ENCODE measurements at places on chromosomes 5 and 9.
A peak's percentile ranks its signal among the peaks of the same experiment; 100 is the strongest.

GRCh38 chr9:12775679-12776512, 1.1 kb downstream of the LURAP1L start:
- no peak for DNase-seq

- DNase-seq = no peak
Measured at GRCh38 chr5:150658699-150659265, 2.3 kb upstream of the MYOZ3 start.

DNA sequence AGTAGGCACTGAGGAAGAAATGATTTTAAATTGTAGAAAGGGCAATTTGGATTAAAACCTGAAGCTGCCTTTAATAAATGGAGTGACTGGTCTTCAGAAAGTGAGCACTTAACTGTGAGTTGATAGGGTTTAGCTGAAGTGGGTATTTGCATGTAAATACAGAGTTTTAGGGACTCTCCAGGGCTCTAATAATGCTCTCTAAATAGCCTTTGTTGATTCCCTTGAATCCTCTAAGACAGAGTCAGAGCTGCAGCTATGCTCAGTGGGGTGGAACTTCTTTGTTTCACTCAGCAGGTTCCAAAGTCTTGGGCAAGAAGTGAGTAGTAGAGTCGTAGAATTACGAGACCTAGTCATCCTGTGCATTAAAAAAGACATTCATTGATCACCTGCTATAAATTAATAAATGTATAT, 21.4 kb downstream of the GLRA1 start:
- no peak for DNase-seq

GRCh38 chr9:76709020-76709419, 55.2 kb upstream of the PCA3 start:
- no peak for DNase-seq

GRCh38 chr9:68500457-68501381, 40.0 kb downstream of the TMEM252 start:
- DNase-seq = no peak

DNA sequence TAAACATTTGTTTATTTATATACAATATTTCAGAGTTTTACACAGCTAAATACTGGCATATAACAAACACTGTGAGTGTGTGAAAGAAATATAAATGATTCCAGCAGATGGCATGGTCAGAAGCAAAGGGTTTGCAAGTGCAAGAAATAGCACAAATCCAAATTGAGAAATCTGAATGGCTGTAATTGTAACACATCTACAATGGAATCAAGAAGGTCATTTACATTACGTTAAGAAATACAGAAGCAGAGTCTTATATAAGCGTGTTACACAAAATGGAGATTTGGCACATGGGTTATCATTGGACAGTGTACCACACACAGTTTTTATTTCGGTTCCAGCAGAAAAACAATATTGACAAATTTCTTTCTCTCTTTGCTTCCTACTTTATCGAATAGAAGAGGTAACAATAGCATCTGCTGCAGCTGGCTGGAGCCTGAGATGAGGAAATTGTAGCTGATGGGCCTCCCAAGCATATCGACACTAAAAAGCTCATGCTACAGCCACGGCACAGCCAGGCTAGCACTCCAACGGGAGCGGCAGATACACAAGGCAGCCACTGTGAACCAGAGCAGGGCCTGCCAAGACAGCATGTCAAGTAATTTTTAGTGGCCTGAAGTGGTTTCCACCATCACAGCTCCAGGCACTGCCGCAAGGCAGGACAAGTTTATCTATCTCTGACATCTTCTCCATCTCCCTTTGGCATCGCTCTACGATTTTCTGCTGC, 564.6 kb upstream of the DMAC1 start:
- DNase-seq = no peak

GRCh38 chr9:127786773-127787104, 905 bp downstream of the CDK9 start:
- no peak for DNase-seq

DNA sequence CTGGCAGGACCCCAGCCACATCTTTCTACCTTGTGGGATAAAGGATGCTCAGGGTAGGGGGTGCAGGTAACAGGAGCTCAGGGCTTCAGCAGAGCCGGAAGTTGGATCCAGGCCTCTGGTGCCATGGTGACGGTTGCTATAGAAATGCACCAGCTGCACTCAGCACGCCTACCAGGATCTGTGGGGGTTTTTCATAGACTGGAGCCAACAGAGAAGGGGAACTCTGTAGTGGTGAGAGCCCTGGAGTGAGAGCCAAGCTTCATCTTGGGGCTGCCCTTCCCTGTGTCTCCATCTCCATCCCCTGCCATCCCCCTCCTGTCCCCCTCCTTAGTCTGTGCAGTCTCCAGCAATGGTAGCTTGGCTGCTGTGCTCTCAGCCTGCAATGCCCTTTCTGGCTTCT, 27.5 kb upstream of the BOD1 start:
- no peak for DNase-seq

GRCh38 chr5:149442563-149443182, 63.6 kb upstream of the IL17B start:
- DNase-seq = peak; percentile 48

DNA sequence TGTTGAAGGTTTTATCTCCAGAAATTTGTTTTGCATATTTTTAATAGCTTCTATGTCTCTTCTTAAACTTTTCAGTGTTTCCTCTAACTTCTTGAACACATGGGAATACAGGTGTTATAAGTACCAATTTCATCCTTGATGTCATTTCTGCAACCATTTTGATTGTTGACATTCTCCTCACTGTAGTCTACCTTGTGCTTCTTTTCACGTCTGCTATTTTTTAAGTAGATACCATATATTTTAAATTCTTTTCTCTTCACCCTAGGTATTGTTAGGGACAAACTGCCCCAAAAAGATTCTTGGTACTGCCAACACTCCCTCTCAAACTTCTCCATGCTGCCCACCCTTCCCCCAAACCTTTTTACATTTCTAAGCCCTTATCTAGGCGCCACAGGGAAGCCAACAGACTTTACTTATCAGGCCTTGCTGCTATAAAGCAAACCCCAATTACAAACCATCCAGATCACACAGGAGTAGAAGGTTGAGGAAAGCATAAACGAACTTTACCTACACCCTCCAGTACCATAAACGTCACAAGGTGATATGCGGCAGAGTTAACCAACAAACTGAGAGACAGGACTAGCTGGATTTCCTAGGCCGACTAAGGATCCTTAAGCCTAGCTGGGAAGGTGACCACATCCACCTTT, 1165.3 kb downstream of the TAF11L14 start:
- DNase-seq = no peak

DNA sequence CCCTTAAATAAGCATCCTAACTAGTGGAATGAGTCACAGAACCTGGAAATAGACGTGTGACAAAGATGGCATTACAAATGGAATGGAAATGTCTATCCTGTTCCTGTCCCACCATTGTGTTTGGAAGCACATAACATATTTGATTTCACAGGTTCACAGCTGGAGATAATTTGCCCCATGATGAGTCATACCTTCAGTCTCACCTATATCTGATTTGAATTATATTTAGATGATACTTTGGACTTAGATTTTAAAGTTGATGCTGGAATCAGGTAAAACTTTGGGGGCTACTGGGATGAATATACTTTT, 92.5 kb downstream of the CEMIP2 start:
- no peak for DNase-seq

GRCh38 chr9:27888661-27889295, 315.5 kb upstream of the C9orf72 start:
- DNase-seq = no peak

GRCh38 chr5:175689147-175689991, 31.5 kb downstream of the HRH2 start:
- no peak for DNase-seq

DNA sequence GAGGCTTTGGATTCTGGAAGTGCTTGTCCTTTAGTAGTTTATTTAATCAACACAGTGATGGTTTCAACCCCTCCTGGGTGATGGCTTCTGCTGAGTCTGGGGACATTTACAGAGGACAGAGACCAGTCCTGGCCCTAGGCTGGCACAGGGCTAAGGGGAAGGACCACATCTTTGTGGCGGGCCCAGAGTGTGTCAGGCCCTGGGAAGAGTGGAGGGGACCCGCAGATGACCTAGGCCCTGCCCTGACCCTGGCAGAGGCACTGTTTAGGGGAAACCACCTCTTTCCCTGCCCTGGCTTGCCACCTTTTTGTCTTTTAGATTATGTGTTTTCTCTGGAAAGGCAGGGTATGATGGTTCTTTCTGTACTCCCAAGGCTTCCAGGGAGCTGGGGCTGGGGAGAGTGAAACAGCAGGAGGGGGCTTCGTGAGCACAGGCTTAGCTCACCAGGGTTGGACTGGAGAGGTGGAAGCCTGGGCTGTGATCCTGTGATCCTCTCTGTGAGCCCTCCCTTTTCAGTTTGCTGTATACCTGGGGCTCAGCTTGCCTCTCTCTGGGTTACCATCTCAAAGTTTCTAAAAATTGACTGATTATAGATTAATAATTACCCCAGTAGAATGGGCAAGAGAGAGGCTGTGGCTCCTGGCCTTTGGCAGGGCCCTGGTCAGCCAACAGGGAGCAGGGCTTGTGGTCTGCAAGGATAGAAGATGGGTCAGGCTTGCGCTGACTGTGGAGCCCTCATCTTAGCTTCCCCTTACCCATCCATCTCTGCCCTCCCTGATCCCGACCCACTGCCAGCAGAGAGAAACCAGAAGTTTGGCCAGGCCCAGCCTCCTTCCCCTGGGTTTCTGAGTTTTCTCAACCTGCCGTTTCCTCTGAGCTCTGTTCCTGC, 1.7 kb upstream of the SYNPO start:
- no peak for DNase-seq

DNA sequence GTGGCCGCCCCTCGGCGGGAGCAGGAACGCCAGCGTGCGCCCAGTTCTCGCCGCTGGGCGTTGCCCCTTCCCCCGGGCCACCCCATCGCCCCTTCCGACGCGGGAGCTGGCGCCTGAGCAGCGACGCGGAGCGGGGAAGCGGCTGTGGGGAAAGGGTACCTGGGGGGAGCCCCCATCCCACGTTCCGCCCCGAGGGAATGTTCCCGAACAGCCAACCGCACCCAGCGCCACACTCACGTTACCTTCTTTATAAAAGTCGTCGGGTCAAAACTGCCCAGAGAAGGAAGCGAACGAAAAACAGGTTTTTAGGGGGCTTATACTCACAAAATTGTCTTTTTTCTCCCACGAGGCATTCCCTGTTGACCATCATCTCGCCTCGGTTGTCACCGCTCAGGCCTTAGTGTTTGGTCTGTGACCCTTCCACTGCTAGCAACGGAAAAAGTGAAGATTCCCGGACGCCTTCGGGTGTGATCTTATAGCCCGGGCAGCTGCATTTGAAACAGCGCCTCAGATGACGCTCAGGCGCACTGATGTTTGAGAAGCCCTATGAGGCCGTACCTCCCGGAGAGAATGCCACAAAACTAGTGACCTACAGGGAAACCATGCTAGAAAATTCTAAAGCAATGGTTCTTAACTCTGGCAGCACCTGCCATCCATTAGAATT, 475 bp upstream of the GOLM1 start:
- no peak for DNase-seq

DNA sequence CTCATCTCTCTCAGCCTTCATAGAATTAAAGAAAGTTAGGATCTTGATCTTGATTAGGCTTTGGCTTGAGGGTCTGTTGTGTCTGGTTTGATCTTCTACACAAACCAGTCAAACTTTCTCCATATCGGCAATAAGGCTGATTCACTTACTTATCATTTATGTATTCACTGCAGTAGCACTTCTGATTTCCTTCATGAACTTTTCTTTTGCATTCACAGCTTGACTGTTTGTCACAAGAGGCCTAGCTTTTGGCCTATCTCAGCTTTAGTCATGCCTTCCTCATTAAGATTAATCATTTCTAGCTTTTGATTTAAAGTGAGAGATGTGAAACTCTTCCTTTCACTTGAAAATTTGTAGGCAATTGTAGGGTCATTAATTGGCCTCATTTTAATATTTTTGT, 62.8 kb downstream of the SH3RF2 start:
- DNase-seq = no peak
